Fibroblast of lung (primary cell): ENCODE measurements at places on chromosomes 1 and 21. TPM values are rescaled to one million over a fixed set of nuclear protein-coding genes. Genes with fewer than 3 reads are reported as not detected.

- DNase-seq = no peak
These were observed 68.7 kb downstream of the KCNN3 start for GRCh38 chr1:154801234-154802011.

DNA sequence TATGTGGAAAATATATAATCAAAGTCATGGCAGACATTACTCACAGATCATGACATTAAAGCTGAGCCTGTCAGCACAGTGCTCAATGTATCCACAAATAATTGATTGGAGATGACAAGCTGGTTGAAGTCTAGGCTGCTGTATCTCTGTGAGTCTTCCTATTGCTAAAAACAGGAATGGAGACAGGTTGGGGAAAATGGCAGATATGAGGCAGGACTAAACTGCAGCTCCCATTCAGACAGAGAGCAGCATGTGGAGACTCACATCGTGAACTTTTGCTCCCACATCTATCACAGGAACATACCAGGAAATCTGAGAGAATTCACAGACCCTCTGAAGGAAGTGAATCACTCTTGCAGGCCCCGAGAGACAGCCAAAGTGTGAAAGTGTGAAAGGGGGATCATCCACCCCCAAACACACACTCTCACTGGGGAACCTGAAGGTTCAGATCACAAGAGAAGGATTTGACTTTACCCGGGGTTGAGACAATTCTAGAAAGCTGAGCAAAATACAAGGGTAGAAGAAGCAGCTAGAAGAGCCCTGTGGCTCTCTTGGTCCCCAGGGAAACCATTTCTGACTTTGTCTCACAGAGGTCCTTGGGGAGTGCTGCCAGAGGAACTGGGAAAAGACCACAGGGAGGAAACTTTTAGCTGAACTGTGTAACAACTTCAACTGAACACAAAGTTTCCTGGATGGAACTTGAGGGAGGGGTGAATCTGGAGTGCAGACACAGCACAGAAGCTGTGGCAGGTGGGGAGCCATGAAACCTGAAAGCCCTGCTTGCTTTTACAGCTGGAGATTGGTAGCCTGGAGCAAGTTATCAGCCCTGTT lies 173.4 kb downstream of the S1PR1 start:
- DNase-seq = no peak

GRCh38 chr1:57550092-57550491 lies 126.2 kb upstream of the DAB1 start:
- DNase-seq = no peak

The HORMAD1 gene
- total RNA-seq = under 0.01 TPM in 1 of 2 replicates, not detected in the other
